Karpas-422 (cell line): ENCODE measurements at places on chromosomes 1 and 21. TPM values are rescaled to one million over a fixed set of nuclear protein-coding genes. Genes with fewer than 3 reads are reported as not detected.
A peak's percentile ranks its signal among the peaks of the same experiment; 100 is the strongest.

DPT gene
- not detected in 2 replicates for total RNA-seq

MACO1 gene
- total RNA-seq, result 29.7 and 31.4 TPM in 2 replicates

HLX gene
- total RNA-seq, result not detected in 2 replicates

- H3K27me3 ChIP-seq, result no peaks in the 10 kb centered on the region
- no peaks in the 10 kb centered on the region for H3K4me1 ChIP-seq
- DNase-seq, result no peak
- H3K36me3 ChIP-seq, result no peaks in the 10 kb centered on the region
- H3K27ac ChIP-seq, result no peak overlapping the region
Observed at GRCh38 chr1:48007047-48007446, 9.9 kb upstream of the TRABD2B start.

DNA sequence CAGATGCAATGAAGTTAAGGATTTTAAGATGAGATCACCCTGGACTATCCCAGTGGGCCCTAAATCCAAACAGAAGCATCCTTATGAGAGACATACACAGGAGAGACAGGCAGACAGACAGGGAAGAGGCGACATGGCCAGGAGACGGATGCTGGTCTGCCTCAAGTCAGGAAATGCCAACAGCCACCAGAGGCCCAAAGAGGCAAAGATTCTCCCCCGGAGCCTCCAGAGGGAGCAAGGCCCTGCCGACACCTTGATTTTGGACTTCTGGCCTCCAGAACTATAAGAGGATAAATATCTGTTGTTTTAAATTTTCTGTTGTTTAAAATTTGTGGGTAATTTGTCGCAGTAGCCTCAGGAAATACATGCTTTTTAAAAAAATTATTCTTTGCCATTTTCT is 116.4 kb downstream of the GLIS1 start:
- no peak overlapping the region for H3K4me3 ChIP-seq
- no peaks in the 10 kb centered on the region for H3K36me3 ChIP-seq
- no peak overlapping the region for H3K27ac ChIP-seq
- no peaks in the 10 kb centered on the region for H3K27me3 ChIP-seq
- no peaks in the 10 kb centered on the region for H3K4me1 ChIP-seq
- DNase-seq, result no peak

DNA sequence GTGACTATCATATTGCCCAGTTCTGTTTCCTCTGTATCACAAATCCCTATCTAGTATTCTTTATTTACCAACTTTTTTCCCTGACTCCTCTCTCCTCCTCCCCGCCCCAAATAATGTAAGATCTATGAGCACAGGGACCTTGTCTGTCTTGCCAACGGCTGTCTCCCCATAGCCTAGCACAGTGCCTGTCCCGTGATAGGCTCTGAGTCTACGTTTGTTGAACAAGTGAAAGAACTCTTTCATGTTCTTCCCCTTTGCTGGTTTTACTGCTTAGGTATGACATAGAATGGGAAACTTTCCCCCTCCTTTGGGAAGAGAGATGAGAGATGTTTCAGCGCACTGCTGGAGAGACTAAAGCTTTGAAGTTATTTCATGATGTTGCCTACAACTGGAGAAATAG is 367.0 kb downstream of the PRDM2 start:
- H3K36me3 ChIP-seq, result no peaks in the 10 kb centered on the region
- H3K27ac ChIP-seq, result no peak overlapping the region
- H3K4me3 ChIP-seq, result no peak overlapping the region
- DNase-seq, result no peak
- no peaks in the 10 kb centered on the region for H3K4me1 ChIP-seq

DNA sequence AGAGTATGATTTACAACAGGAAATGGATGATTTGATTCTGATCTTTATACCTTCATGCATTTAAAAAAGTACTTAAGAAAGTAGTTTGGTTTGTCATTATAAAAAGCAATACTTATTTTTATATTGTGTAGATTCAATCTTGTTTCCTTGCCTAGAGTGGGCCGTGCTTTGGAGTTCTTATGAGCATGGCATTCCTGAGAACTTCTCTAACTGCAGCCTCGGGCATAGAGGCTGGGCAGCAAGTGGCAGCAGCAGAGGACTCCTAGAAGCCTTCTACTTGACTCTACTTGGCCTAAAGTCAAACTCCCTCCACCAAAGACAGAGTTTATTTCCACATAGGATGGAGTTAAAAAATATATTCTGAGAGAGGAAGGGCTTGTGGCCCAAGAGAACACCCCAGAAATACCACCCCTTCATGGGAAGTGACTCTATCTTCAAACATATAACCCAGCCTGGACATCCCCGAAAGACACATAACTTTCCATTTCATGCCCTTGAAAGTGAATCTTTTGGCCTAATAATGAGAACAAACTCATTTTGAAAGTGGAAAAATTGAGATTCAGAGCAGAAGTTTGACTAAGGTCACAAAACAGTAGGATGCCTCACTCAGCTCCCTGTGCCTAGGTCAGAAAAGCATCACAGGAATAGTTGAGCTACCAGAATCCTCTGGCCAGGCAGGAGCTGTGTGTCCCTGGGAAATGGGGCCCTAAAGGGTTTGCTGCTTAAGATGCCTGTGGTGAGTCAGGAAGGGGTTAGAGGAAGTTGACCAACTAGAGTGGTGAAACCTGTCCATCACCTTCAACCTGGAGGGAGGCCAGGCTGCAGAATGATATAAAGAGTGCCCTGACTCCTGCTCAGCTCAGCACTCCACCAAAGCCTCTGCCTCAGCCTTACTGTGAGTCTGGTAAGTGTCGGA is at the start of gene IVL:
Gene IVL, plus strand, starts transcription at position 861 of the 916 bp plus-strand sequence. CDS start 1,252 bp downstream, outside the sequence.
- no peak within 1 kb of the TSS for H3K27ac ChIP-seq
- H3K4me3 ChIP-seq, result no peak within 1 kb of the TSS
- H3K36me3 ChIP-seq, result no peaks in the 10 kb centered on the region
- no peaks in the 10 kb centered on the region for H3K4me1 ChIP-seq

- no peak overlapping the region for H3K4me3 ChIP-seq
- H3K4me1 ChIP-seq, result no peaks in the 10 kb centered on the region
- H3K27ac ChIP-seq, result no peak overlapping the region
- no peaks in the 10 kb centered on the region for H3K27me3 ChIP-seq
- H3K36me3 ChIP-seq, result no peaks in the 10 kb centered on the region
Observed at GRCh38 chr1:159612211-159612885, 24.7 kb downstream of the APCS start.

DNA sequence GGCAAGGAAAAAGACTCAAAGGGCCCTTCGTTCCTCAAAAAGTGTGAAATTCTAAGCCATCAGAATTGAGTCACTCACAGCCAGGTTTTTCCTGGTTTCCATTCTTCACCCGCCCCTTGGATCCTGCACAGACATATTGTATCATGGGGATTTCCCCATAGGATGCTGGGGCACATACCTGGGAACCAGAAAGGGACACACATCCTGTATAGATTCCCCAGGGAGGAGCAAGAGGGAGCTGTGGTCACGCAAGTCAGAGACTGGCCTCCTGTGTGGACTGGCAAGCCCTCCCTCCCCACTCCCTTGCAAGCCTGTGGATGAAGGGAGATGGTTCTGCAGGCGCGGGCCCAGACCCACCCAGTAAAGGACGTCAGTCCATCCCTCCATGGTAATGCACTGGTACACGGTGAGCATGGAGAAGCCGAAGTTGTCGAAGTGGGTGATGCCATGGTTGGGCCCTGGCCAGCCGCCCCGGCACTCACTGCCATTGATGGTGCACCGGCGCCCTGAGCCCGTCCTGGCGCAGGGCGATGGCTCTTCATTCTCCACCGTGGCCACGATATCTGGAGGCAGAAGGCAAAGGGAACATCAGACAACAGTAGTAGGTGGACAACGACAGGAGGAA is 23.2 kb downstream of the CACNA1S start:
- no peak for DNase-seq
- H3K36me3 ChIP-seq, result no peaks in the 10 kb centered on the region
- H3K27ac ChIP-seq, result no peak overlapping the region
- no peaks in the 10 kb centered on the region for H3K4me1 ChIP-seq
- H3K4me3 ChIP-seq, result no peak overlapping the region

- no peaks in the 10 kb centered on the region for H3K36me3 ChIP-seq
- no peak for DNase-seq
- no peak overlapping the region for H3K4me3 ChIP-seq
- no peaks in the 10 kb centered on the region for H3K4me1 ChIP-seq
- H3K27ac ChIP-seq, result no peak overlapping the region
Observed at GRCh38 chr1:213345621-213346020, 294.6 kb downstream of the RPS6KC1 start.

DNA sequence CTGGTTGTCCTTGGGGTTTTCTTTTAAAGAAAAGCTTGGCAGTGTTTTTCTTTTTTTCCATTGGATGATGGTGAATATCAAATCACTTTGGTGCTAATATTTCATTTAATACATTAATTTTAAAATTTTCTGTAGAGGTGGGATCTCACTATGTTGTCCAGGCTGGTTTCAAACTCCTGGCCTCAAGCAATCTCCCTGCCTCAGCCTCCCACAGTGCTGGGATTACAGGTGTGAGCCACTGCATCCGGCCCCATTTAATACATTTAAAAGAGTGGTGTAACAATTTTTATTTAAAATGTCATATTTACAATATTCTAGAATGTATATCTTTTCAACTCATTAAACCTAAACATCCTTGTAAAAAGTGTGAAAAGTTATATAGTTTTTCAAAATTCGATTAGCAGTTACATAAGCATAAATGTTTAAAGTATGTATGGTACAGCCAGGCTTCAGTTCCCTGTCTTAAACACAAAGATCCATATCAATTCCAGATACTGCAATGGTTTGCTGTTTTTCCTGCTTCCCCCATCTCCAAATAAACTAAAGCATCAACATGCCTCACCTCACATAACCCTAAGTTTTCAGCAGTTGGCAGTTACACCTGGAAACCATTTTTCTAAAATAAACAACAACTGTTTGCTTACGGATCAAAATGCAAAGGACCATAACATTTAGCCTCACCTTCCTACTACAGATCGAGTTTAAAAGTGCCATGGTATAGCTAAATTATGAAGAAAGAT is 8.9 kb upstream of the LGALS8 start:
- no peak overlapping the region for H3K4me3 ChIP-seq
- no peaks in the 10 kb centered on the region for H3K36me3 ChIP-seq
- no peak overlapping the region for H3K27ac ChIP-seq
- H3K27me3 ChIP-seq, result no peaks in the 10 kb centered on the region
- no peak for DNase-seq

DNA sequence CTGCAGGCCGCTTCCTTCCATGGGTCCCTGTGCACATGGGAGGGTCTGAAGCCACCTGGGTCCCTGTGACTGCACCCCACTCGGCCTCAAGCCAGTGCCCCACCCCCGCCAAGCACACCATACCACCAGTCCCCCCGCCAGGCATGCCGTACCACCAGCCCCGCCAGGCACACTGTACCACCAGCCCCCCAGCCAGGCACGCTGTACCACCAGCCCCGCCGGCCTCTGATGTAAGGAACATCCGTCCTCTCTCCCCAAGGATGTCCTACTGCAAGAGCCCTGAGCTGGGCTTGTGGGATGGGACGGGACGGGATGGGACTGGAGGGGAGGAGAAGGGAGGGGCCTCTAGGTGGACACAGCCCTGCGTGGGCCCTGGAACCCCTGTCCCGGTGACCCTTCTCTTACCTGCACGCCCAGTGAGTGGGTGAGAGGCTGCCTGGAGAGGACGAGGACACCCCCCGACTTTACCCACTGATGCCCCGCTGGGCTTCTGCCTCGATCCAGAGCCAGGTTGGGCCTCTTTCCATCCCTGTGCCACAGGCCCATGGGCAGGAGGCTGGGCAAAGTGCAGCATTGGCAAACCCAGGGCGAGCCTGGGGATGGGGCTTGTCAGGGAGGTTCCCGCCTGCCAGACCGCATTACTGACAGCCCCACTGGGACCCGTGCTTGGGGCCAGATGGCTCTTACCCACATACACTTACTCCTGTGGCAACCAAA is 40.8 kb upstream of the COL6A1 start:
- H3K4me3 ChIP-seq, result no peak overlapping the region
- H3K27ac ChIP-seq, result no peak overlapping the region
- no peaks in the 10 kb centered on the region for H3K27me3 ChIP-seq
- no peaks in the 10 kb centered on the region for H3K4me1 ChIP-seq
- no peaks in the 10 kb centered on the region for H3K36me3 ChIP-seq

- no peaks in the 10 kb centered on the region; the same call in 1 of the 2 replicates for H3K4me1 ChIP-seq
- DNase-seq, result no peak
- no peaks in the 10 kb centered on the region for H3K27me3 ChIP-seq
- no peak overlapping the region for H3K4me3 ChIP-seq
- no peaks in the 10 kb centered on the region for H3K36me3 ChIP-seq
Observed at GRCh38 chr1:64845831-64846425, 101.1 kb downstream of the RAVER2 start.

- peak overlapping the region; percentile 53 for H3K4me3 ChIP-seq
- no peaks in the 10 kb centered on the region; the same call in 1 of the 2 replicates for H3K36me3 ChIP-seq
- DNase-seq, result peak; percentile 93
Observed at GRCh38 chr1:198623752-198624647, 14.8 kb upstream of the PTPRC start.

DNA sequence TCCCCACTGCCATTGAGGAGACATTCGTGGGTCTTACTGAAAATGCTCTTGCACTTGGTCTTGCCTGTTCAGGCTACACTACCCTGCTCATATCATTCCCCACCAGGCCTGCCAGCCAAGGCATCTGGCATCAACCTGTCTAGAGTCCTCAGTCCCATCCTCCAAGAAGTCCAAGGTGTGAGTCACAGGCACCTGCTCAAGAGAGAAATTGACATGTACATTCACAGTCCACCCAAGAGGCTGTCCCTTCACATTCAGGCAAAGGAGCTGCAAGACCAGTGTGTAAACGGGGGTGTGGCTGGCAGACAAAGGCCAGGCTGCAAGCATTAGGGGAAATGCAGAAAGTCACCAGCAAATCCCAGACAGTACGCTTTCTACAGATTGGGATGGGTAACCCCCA is 13.1 kb upstream of the PLA2G2C start:
- no peaks in the 10 kb centered on the region for H3K27me3 ChIP-seq
- no peaks in the 10 kb centered on the region for H3K36me3 ChIP-seq
- no peak for DNase-seq
- no peak overlapping the region for H3K27ac ChIP-seq

DNA sequence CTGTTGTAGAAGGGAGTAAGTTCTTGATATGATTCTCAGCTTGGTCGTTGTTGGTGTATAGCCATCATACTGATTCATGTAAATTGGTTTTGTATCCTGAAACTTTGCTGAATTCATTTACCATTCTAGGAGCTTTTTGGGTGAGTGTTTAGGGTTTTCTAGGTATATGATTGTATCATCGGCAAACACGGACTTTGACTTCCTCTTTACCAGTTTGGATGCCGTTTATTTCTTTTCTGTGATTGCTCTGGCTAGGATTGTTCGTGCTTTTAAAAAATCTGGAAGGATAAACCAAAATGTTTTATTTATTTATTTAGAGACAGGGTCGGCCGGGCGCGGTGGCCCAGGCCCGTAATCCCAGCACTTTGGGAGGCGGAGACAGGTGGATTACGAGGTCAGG is 20.6 kb downstream of the RRP1B start:
- H3K4me1 ChIP-seq, result no peaks in the 10 kb centered on the region
- no peak for DNase-seq
- H3K27me3 ChIP-seq, result no peaks in the 10 kb centered on the region
- H3K4me3 ChIP-seq, result no peak overlapping the region
